Stimulated activated CD8-positive, alpha-beta memory T cell treated with anti-CD3 and anti-CD28 coated beads, Interleukin-2, amount 100 ng/mL, for 1 hour (primary cell): ENCODE measurements at places on chromosomes 2 and 18.

DNA sequence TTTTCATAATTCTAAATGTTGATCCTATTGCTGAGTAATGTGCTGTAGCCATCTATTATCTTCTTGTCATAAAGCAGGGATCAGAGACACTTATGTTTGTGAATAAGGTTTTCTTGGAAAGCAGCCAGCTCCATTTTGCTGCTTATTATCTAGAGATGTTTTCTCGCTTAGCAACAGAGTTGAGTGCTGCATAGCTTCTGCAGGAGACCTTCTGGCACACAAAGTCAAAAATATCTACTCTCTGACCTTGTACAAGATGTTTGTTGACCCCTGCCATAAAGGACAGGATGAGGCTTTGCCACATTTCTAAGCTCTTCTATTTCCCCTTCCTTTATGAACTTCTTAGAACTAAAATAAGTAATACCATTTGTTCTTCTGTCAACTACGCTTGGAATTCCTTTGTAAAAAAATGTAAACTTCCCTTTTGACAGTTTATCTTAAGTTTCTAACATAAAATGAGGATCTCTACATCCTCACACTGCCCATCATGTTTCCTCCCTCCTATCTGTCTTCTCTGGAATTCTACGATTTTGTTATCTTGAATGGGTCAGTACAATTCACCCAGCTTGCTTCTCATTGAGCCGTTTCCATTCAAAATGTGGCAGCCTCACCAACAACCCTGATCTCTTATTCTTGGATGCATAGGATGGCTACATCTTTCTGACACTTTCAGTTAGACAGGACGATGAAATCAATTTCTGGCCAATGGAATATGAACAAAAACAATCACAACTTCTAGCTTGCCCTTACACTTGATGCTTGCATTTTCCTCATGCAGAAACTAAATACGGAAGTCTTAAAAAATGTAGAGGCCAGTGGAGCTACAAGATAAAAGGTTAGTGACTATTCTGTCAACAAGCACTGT is 1377.0 kb downstream of the SUCLG1 start:
- no peak for DNase-seq

GRCh38 chr2:20200697-20201555 is 24.0 kb downstream of the SDC1 start:
- no peak for DNase-seq

GRCh38 chr2:159849160-159849813 is 51.3 kb upstream of the CD302 start:
- DNase-seq, result no peak

DNA sequence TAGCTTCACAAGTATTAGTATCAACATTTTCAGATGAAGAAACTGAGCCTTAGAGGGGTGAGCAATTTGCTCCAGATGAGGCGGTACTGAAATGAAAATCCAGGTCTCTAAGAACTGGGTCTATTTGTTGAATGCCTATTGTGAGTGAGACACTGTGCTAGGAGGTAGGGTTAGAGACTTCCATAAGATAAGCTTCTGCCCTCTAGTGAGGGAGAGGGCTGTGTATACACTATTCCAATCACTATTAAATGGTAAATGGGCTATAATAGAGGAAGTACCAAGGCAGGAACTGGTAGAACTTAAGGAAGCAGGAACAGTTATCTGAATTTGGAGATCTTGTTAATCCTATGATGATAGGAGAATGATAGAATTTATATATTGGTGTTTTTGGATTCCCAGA is 23.6 kb upstream of the GLS start:
- DNase-seq, result no peak

GRCh38 chr18:8730080-8730827 is 24.9 kb downstream of the MTCL1 start:
- no peak for DNase-seq

GRCh38 chr2:55364189-55365055 is 55.2 kb downstream of the CCDC88A start:
- no peak for DNase-seq

- no peak for DNase-seq
These were observed 115.4 kb upstream of the HS6ST1 start for GRCh38 chr2:128433911-128434550.

DNA sequence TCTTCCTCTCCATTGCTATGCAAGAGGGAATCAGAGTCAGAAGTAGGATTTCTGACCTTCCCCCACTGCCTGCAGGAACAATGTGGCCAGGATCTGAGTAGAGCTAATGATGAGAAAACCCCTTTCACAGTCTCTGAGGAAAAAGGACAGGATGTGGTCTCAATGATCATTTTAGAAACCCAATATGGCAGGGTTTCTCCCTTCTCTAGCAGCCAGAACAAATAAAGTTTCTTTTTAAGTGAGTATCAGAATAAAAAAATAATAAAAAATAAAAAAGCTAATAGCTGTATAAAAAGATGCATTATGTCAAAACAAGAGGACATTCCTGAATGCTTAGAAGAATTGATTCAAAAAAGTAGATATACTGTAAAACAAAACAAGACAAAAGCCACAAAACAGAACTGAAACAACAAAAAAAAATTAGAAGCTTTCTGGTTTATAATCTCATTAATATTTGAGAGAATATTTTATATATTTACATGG is 1124.9 kb upstream of the ZEB2 start:
- no peak for DNase-seq

DNA sequence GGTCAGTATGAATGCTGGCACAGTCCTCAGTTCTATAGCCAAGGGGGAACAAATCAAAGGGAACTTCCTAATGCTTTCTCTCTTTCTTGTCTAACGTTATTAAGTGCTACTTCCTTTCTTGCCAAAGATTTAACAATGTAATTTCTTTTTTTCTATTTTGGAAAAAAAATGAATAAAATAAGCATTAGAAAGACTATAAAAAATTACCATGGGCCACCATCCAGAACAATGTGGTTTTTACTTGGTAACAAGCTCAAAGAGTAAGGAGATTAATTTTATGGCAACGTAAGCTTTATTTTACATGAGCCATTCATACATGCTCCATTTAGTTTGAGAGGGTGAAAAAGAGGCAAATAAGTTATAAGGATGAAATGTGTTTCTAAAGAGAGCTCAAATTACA is 40.1 kb downstream of the SERPINE2 start:
- no peak for DNase-seq

DNA sequence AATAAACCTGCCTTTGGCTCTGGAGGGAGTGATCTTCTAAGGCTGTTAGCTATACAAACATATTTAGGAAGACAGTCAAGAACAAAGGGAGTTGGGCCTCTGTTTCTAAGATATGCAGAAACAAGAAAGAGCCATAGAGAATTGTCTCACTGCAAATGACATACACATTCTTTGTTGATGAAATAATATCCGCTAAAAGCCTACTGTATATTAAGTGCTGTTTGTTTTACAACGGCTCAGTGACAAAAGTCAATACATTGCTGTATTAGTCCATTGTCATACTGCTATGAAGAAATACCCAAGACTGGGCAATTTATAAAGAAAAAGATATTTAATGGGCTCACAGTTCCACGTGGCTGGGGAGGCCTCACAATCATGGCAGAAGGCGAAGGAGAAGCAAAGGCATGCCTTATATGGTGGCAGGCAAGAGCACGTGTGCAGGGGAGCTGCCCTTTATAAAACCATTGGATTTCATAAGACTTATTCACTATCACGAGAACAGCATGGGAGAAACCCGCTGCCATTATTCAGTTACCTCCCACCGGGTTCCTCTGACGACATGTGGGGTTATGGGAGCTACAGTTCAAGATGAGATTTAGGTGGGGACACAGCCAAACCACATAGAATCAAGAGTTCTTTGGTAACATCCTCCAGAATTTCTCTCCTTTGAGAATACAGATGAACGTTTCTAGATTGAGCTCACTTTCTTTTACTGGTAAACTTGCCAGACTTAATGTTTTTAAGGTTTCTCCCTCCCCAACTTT is 157.8 kb downstream of the PIK3C3 start:
- no peak for DNase-seq

DNA sequence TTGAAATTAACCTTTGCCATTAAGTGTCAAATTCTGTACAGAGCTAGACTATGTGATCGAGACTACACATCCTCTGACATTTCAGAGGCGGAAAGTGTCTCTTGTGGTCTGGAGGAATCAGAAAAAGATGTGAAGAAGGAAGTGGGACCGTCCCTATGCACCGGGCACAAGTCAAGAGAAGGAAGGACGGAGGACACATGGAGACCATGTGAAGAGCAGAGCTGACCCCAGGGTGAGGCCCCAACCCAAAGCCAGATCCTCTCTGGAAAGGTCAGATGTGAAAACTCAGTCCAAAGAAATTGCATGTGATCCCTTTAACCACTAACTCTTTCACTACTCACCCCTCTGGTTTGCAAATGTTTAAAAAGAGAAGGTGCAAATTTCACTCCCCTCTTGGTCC is 92.4 kb downstream of the PID1 start:
- DNase-seq, result no peak

DNA sequence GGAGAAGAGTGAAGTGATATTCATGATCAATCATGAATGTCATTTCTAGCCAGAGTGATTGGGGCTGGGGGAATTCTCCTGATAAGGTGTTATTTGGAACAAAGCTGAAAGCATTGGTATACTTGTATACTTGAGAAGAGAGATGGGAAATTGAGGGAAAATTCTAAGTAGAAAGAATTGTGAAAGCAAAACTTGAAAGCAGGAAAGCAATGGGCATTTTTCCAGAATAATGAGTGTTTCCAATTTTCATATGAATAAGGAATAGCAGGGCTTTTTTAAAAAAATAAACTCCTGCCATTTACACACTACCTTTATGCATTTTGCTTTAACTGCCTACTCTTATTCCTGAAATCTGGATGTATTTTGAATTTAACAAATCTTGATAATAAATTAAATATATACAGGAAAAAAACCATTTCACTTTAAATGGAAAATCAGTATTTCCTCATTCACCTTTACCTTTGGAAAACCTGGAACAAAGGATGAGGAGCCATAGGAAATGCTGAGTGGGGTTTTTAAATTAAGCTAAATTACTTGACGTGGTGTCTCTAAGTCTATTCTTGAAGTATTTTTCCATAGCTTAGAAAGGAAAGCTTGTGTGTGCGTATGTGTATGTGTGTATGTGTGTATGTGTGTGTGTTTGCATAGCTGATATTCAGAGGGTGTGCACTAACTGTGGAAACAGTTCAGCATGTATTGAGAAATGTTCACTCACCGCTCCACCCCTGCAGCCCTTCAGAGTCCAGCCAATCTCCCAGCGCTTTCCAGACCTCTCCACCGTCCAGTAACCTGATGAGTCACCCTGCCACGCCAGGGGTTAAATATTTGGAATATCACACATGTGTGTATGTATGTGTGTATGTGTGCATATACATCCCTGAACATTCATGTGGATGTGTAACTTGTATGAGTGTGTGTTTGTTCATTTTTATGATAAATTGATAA is 427.3 kb downstream of the THSD7B start:
- DNase-seq, result no peak

- DNase-seq, result no peak
These were observed 70.3 kb downstream of the LNPK start for GRCh38 chr2:175931805-175932204.

- no peak for DNase-seq
These were observed 111.1 kb downstream of the ADCYAP1 start for GRCh38 chr18:1015777-1016176.

DNA sequence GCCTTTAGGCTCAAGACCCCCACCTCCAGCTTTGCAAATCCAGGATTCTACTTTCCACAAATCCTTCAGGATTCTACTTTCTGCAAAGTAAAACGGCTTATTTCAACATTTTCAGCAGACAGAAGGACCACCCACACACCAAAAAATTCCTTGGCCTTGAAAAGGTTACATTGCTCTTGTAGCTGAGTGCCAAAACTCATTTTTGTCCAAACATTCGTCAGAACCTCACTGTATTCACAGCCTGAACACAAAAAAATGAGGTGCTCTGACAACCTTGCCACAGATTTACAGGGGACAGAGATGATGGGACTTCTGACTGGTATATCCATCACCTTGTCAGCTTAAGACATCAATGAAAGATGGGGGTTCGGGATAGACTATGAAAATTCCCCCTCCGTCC is 63.0 kb upstream of the COX7A2L start:
- no peak for DNase-seq

DNA sequence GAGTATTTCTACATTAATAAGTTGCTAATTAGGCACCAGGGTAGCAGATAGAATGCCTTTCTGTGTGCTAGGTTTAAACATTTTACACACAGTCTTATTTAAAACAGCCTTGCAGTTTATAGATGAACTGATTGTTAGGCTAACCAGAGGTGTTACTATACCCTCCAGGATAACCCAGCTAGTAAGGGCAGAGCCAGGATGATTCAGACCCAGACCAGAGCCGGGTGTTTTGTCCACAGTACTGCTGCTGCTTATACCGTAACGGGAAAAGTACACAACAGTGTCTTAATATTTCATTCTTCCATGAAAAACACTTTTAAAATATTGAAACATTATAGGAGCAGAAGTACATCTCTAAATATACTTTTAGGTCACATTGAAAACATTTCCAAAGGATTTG is 82.7 kb downstream of the MALT1 start:
- no peak for DNase-seq

DNA sequence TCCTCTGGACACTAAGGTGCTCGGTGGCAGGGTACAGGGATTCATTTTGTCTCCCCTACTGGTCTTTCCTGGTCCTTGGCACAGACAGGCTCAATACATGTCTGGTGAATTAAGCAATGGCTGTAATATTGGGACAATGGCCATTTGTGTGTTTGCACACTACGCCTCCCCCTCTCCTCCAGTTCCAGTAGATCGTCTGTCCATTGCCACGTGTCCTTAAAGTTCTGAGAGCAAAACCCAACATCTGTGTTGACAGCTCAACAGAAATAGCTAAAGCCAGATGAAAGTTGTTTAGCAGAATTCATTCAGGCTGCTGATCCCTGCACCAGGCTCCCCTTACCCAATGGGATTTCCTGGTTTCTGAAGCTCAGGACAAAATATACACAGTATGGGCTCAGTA is 9.0 kb upstream of the FABP1 start:
- DNase-seq, result no peak

DNA sequence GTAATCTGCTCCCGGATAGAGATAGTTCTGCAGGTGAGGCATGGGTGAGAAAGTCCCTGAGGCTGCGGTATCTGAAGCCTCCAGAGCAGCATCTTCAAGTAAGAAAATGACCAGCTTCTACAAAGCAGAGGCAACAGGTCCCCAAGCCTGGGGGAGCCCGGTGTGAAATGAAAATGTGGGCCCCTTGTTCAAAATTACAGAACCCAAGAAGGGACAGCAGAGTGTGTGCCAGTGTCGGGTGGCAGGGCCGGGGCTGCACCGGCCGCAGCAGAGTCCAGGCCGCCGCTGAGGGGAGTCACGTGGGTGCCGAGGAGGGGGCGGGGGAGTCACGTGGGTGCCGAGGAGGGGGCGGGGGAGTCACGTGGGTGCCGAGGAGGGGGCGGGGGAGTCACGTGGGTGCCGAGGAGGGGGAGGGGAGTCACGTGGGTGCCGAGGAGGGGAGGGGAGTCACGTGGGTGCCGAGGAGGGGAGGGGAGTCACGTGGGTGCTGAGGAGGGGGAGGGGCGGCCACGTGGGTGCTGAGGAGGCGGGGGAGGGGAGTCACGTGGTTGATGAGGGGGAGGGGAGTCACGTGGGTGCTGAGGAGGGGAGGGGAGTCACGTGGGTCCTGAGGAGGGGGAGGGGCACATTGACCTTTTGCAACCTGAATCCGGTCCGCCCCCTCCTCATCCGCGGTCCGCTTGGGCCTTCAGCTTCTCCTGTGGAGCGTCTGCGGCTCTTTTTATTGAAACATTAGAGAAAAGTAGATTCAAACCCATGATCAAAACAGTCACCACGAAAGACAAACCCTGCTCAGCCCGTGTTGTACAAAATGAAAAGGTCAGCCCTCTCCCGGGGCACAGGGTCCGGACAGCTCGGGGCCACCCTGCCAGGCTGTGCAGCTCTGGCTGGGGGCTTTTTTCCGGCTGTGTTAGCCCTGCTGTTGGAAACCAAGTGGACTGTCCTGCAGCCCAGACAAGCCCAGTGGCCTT is 10.4 kb downstream of the COLEC11 start:
- no peak for DNase-seq
